ENCODE measurements at places on chromosomes 5 and 9.

GRCh38 chr9:131516100-131516499, 13.4 kb downstream of the POMT1 start:
- DNase-seq: no peak

DNA sequence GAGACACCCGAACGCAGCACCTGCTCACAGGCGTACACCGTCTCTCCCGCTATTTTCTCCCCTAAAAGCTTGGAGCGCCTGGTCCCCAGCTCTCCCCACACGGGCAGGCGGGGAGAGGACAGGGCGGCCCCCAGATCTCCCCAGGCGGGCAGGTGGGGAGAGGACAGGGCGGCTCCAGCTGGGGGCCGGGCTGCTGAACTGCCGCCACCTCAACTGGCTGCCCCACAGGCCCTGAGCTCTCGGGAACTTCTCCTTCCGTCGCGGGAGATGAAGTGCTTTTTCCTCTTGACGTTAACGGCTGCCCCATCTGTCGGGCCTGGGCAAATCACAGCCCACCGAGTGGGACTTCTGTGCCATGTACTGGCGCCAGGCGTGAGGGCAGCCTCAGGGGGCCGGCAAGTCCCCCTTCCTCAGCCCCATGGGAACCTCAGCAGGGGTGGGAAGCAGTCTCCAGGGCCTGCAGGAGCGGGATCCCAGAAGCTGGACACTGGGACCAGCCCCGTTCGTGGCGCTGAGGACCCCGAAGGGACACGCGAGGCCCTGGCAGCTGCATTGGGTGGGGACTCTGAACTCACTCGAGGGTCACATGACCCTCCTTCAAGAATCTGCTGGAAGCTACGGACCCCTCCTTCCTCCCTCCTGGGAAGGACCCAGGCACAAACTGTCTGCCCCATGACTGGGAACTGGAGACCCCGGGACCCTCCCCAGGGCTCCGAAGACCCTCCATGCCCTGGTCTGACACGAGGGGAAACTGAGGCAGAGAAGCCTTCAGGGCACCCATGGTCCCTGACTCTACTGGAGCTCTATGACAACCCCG, 5.7 kb upstream of the EGFL7 start:
- DNase-seq: no peak

DNA sequence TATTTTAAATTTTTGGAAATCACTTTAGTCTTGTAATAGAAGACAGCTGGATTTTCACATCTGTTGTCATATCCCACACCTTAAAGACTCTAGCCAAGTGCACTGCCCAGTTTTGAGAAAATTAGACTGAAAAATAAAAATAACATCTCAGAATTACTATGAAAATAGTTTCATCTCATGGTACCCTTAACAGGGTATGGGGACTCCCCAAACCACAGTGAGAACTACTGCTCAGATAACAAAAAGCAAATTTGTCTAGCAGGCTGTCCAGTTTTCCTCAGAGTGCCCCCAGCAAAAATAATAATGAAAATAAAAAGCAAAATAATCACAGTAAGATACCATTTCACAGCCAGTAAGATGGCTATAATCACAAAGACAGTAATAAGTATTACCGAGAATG, 6.5 kb downstream of the UBQLN1 start:
- no peak for DNase-seq

DNA sequence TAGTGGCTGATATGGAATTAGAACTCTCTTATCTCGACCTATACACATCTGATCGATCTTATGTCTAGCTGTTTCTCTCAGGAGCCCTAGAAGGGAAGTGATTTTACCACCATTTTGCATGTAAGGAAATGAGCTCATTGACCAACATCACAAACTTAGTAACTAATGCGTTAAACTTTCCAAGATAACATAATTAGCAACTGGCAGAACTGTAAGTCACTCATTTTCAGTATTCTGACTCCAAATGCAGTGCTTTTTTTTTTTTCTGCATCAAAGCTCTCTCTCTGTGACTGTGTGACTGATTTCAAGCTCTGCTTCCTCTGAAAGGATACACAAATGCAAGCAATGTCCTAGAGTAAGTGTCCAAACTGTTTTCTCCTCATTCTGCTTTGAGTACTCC, 68.1 kb upstream of the FBXL7 start:
- no peak for DNase-seq

- no peak for DNase-seq
Observed at GRCh38 chr9:4297786-4298254, 2.0 kb downstream of the GLIS3 start.

DNA sequence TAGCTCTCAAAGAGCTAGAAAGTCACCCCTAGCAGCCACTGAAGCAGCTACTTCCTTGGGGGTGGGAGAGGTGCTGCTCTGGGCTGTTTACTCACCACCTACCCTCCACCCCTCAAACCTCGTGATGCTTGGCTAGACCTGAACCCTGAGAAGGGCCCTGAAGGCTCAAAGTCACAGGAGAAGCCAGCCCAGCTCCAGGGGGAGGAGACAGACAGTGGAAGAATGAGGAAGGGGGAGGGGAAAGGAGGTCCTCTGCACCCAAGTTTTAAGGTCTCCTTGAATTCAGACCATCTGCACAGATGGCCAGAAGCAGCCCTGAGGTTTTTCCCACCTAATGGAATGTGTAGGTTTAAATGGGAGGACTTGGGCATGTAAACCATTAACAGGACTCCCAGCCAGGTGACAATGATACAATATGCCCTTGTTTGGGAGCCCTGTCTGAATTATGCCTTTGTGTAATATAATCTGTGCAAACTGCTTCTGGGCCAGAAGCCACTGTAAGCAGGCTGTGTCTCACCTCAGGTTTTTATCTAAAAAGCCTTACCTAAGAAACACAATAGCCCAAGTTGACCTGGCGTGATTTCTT, 180.5 kb downstream of the PIK3R1 start:
- DNase-seq: no peak

GRCh38 chr5:173618927-173619519, 2.6 kb upstream of the BOD1 start:
- peak; percentile 34 for DNase-seq

DNA sequence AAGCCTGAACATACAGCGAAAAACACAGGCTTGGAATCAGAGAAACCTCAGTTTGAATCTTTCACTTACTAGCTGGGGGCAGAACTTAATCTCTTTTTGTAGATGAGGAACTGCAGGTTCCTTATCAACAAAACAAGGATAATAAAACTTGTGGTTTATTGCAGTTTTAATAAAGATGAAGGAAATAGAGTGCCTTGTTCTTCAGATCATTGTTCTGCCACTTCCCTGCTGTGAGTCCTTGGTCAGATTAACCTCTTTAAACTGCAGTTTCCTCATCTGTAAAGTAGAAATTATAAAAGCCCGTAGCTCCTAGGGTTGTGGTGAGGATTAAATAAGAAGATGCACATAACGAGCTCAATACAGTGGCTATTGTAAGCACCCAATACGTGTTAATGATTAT, 57.4 kb downstream of the FEM1C start:
- no peak for DNase-seq

DNA sequence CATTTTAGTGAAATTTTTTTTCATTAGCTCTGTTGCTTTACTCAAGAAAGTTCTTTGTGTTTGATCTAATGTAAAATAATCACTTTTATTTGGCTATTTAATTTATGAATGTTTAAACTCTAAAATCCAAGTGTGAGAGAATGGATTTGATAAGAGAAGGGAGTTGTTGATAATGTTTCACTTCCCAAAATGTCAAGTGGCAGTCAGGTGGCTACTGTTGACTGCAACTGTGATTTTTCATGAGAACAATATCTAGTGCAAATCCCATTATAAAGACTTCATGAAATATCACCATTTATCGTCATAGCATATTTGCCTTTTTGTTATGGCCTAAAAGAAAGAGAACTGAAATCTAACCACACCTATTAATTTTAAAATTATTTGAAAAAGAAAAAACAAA, 118.3 kb upstream of the SNX2 start:
- no peak for DNase-seq

- no peak for DNase-seq
Observed at GRCh38 chr5:179485845-179486575, 64.3 kb upstream of the RUFY1 start.

- no peak for DNase-seq
Observed at GRCh38 chr5:131814990-131815389, 18.2 kb upstream of the FNIP1 start.

- DNase-seq: no peak
Observed at GRCh38 chr5:115350894-115351293, 54.4 kb upstream of the CCDC112 start.
